GM23338 (cell line): ENCODE measurements at places on chromosomes 12 and 14.

- no peaks in the 10 kb centered on the region for H3K36me3 ChIP-seq
- H3K4me1 ChIP-seq, result no peaks in the 10 kb centered on the region
- no peaks in the 10 kb centered on the region for H3K27me3 ChIP-seq
- no peak overlapping the region for H3K4me3 ChIP-seq
Measured at GRCh38 chr14:76904100-76904739, 78.0 kb downstream of the LRRC74A start.

GRCh38 chr12:122366685-122367475 is 55.6 kb downstream of the CLIP1 start:
- no peaks in the 10 kb centered on the region for H3K4me1 ChIP-seq
- no peaks in the 10 kb centered on the region for H3K27me3 ChIP-seq
- DNase-seq, result peak; percentile 84
- no peaks in the 10 kb centered on the region for H3K36me3 ChIP-seq
- no peak overlapping the region for H3K4me3 ChIP-seq
- peak overlapping the region; percentile 72 for H3K27ac ChIP-seq

DNA sequence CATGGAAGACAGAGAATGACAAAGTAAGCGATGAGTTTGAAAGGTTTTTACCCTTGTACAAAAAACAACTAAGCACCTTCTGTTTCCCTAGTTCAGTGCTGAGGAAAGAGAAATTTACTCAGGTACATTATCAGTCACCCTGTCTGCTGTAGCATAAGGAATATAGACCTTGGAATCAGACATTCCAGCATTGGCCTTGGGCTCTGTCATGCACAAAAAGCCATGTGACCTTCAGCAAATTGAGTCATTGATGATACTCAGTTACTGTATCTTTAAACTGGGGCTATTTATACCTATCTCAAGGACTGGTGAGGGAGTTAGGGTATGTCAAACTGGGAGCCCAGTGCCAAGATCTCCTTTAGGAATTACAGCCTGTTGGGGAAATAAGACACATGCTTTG is 19.3 kb upstream of the TCL1A start:
- no peak for DNase-seq
- no peak overlapping the region for H3K27ac ChIP-seq
- H3K4me3 ChIP-seq, result no peak overlapping the region
- H3K36me3 ChIP-seq, result no peaks in the 10 kb centered on the region
- H3K27me3 ChIP-seq, result no peaks in the 10 kb centered on the region

GRCh38 chr12:117011988-117012805 is 87.0 kb downstream of the TESC start:
- no peak overlapping the region for H3K4me3 ChIP-seq
- peaks cover 39% of the 10 kb centered on the region for H3K4me1 ChIP-seq
- DNase-seq, result no peak

- no peaks in the 10 kb centered on the region for H3K36me3 ChIP-seq
- no peak for DNase-seq
- H3K4me1 ChIP-seq, result no peaks in the 10 kb centered on the region
- H3K27ac ChIP-seq, result no peak overlapping the region
- no peak overlapping the region for H3K4me3 ChIP-seq
Measured at GRCh38 chr14:54207476-54208462, 189.0 kb upstream of the CDKN3 start.

DNA sequence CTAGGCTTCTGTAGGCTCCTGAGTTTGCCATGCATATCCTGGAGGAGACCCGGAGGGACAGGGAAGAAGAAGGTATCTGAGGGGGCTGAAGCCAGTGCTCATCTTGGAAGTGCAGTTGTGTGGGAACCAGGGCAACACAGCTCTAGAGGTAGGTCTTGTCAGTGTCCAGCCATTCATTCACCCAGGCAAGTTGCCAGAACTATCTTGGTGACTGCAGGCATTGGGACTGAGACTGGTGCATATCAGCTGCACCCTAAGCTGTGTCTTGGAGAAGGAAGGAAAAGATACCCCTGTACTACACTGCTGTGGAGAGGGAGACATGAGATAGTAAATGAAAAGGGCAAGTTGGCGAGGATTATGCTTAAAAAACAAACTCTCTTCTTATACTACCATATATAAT is 4.9 kb upstream of the WIF1 start:
- H3K27me3 ChIP-seq, result peaks cover 19% of the 10 kb centered on the region
- no peak for DNase-seq
- H3K36me3 ChIP-seq, result no peaks in the 10 kb centered on the region

- 0 out of 2 replicates have a peak overlapping the region, but pooled peaks have one; percentile 32 for H3K27ac ChIP-seq
- no peak for DNase-seq
- no peaks in the 10 kb centered on the region for H3K27me3 ChIP-seq
Measured at GRCh38 chr14:65072937-65073336, 29.4 kb downstream of the MAX start.

GRCh38 chr12:65894088-65894487 is 69.8 kb downstream of the HMGA2 start:
- no peaks in the 10 kb centered on the region for H3K36me3 ChIP-seq
- DNase-seq, result no peak
- peak overlapping the region; percentile 97 for H3K27ac ChIP-seq

- H3K4me3 ChIP-seq, result no peak overlapping the region
- H3K27ac ChIP-seq, result no peak overlapping the region
- no peak for DNase-seq
- H3K27me3 ChIP-seq, result no peaks in the 10 kb centered on the region
- H3K36me3 ChIP-seq, result no peaks in the 10 kb centered on the region; the same call in 1 of the 2 replicates
- H3K4me1 ChIP-seq, result no peaks in the 10 kb centered on the region
Measured at GRCh38 chr12:7151532-7151931, 21.4 kb downstream of the CLSTN3 start.

- H3K27me3 ChIP-seq, result no peaks in the 10 kb centered on the region
- no peak overlapping the region for H3K27ac ChIP-seq
- no peaks in the 10 kb centered on the region for H3K36me3 ChIP-seq
- no peak for DNase-seq
- 0 out of 2 replicates have a peak, but pooled peaks cover 5% of the 10 kb centered on the region for H3K4me1 ChIP-seq
Measured at GRCh38 chr14:35281341-35281740, 10.8 kb upstream of the PSMA6 start.

GRCh38 chr12:67633708-67634107 is 14.8 kb upstream of the DYRK2 start:
- H3K4me1 ChIP-seq, result peaks cover 36% of the 10 kb centered on the region
- DNase-seq, result no peak
- no peak overlapping the region for H3K4me3 ChIP-seq
- H3K27ac ChIP-seq, result no peak overlapping the region

DNA sequence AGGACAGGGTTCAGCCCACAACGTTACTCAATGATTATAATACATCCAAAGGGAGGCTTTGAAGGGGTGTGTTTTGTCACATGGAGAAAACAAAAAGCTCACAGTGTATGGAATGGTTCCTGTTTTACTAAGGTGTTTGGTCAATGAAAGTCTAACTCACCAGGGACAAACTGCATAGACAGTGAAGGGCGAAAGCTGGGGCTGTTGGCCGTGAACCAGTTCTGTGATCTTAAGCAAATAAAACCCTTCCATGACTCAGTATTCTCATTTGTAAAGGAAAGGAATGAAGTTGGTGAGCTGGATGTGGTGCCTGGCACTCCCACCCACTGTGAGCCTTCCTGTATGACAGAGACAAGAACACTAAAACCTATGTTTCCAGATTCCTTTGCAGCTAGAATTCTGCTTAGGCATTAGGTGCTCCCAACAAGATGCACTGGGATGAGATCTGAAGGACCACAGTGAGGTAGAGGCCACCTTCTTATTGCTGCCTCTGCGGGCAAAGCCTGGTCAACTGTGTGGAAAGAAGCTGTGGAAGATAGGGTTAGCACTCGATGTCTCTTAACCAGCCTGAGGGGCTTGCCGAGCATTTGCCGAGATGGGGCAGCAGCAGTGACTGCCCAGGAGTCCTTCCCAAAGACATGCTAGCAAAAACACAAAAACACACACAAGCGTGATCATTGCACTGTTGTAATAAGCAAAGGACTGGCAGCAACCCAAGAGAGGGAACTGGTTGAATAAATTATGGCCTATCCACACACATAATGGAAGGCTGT is 48.5 kb downstream of the VCPKMT start:
- no peaks in the 10 kb centered on the region for H3K27me3 ChIP-seq
- H3K36me3 ChIP-seq, result no peaks in the 10 kb centered on the region
- DNase-seq, result no peak
- peaks cover 2% of the 10 kb centered on the region; the same call in 1 of the 2 replicates for H3K4me1 ChIP-seq
- H3K4me3 ChIP-seq, result no peak overlapping the region

DNA sequence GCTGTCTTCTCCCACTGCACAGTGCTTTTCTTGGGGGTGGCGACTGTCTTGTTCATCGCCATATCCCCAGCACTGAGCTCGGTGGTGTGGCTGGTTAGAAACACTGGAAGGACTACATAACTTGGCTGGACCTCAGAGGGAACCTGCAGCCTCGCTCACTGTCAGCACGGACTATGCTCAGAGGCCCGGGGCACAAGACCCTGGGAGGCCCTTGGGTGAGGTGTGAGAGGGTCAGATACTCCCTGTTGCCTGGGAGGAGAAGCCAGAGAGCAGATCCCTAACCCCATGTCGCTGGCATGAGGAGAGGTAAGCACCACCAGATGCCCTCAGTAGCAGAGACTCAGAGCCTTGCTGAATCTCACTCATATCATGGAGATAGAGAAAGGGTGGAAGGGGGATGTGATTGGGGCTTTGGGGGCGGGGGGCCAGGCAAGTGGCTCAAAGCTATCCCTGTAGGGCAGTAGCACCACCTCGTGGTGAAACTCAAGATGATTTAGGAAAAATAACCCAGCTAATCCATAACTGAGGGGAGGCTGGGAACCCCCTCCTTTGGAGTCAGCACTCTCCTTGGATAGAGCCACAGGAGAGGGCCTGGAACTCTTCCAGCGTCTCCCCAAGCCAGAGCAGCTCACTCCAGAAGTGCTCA is 18.7 kb upstream of the HDAC7 start:
- H3K36me3 ChIP-seq, result no peaks in the 10 kb centered on the region
- H3K27ac ChIP-seq, result no peak overlapping the region
- H3K4me1 ChIP-seq, result peaks cover 13% of the 10 kb centered on the region; the same call in 1 of the 2 replicates

DNA sequence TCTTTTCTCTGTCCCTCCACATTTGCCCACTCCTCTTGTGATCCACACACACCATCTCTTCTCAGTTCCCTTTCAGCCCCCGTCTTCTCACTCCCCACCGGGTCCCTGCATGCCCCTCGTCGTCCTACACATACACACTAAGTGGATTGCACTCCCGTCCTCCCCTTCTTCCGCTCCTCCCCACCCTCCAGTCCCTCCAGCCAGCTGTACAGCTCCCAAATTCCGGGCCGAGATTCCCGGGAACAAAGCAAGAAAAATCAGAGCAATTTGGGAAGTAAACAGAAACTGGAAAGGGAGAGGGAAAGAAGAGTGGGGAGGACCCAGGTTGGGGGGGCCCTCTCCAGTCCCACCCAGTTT is 282 bp upstream of the IGFBP6 start:
- DNase-seq, result peak; percentile 66
- H3K36me3 ChIP-seq, result no peaks in the 10 kb centered on the region
- peak overlapping the region; percentile 96 for H3K4me3 ChIP-seq
- H3K4me1 ChIP-seq, result peaks cover 26% of the 10 kb centered on the region
- H3K27me3 ChIP-seq, result peaks cover 26% of the 10 kb centered on the region

DNA sequence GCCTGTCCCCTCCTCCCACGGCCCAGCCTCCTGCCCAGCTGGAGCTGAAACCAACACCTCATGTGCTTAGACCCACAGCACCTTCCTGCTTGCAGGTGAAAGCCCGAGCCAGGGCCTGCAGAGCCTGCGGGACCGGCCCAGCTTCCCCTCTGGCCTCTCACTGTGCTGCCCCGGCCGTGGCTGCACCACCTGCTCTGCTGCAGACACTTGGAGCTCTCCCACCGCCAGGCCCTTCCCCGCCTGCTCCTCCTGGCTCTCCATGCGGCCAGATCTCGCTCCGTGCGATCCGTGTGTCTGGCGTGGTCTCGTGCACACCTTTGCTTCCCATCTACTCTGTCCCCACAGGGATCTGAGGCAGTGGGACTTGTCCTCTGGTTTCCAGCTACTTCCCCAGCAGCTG is 72.2 kb upstream of the FBRSL1 start:
- peaks cover 54% of the 10 kb centered on the region for H3K27me3 ChIP-seq
- H3K4me1 ChIP-seq, result no peaks in the 10 kb centered on the region
- H3K27ac ChIP-seq, result no peak overlapping the region

DNA sequence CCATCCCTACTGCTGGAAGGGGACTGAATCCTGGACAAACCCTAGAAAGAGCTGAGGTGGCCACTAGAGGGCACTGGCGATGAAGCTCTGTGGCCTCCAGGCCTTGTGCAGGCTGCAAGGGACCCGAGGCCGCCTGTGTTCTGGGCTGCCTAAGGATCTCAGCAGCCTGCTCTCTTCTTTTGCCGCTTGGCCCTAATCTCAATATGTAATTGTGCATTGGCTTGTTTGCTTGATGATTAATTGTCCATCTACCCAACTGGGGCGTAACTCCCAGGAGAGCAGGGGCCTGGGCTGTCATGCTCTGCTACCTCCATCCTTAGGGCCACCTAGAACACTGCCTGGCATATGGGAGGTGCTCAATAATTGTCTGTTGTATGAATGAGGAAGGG is 73.8 kb downstream of the SYNE3 start:
- H3K36me3 ChIP-seq, result no peaks in the 10 kb centered on the region
- no peak overlapping the region for H3K4me3 ChIP-seq
- DNase-seq, result peak; percentile 85

DNA sequence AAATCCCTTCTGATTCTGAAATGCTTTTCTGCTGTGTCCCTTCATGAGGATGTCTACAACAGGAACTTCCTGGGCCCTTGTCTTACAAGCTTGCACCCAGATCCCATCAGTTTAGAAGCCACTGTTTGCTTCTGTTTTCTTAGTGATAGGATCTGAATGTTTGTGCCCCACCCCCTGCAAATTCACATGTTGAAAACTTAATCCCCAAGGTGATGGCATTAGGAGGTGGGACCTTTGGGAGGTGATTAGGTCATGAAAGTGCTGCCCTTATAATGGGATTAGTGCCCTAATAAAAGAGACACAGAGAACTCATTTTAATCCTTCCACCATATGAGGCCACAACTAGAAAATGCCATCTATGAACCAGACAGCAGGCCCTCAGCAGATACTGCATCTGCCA is 36.0 kb upstream of the GNPNAT1 start:
- no peaks in the 10 kb centered on the region for H3K36me3 ChIP-seq
- DNase-seq, result no peak
- no peak overlapping the region for H3K27ac ChIP-seq
- H3K27me3 ChIP-seq, result no peaks in the 10 kb centered on the region
- no peak overlapping the region for H3K4me3 ChIP-seq
- H3K4me1 ChIP-seq, result peaks cover 16% of the 10 kb centered on the region

- no peaks in the 10 kb centered on the region for H3K27me3 ChIP-seq
- no peak overlapping the region for H3K4me3 ChIP-seq
- DNase-seq, result no peak
- no peaks in the 10 kb centered on the region for H3K36me3 ChIP-seq
Measured at GRCh38 chr12:102350070-102350469, 130.3 kb downstream of the IGF1 start.

- H3K27me3 ChIP-seq, result no peaks in the 10 kb centered on the region
- H3K36me3 ChIP-seq, result no peaks in the 10 kb centered on the region
- no peak for DNase-seq
- no peaks in the 10 kb centered on the region for H3K4me1 ChIP-seq
- H3K4me3 ChIP-seq, result no peak overlapping the region
Measured at GRCh38 chr12:81809829-81810595, 50.9 kb upstream of the PPFIA2 start.

DNA sequence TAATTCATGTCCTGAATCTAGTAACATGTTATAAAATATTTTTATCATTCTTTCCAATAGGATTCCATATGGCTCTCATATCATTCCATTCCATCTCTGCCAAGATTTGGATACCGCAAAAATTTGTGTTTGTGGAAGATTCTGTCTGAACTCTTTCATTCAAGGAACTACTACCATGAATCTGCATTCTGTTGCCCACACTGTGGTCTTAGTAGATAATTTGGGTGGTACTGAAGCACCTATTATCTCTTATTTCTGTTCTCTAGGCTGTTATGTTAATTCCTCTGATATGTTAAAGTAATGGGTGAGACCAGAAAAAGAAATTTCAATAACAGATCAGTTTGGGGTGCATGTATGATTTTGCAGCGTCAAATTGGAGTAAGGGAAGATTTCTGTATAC is 6.2 kb downstream of the RPL36AL start:
- H3K4me3 ChIP-seq, result no peak overlapping the region
- H3K27ac ChIP-seq, result no peak overlapping the region
- H3K4me1 ChIP-seq, result no peaks in the 10 kb centered on the region; the same call in 1 of the 2 replicates
- DNase-seq, result no peak
- H3K27me3 ChIP-seq, result no peaks in the 10 kb centered on the region
- peaks cover 19% of the 10 kb centered on the region for H3K36me3 ChIP-seq
